ENCODE measurements at places on chromosomes 6 and 20. TPM values are rescaled to one million over a fixed set of nuclear protein-coding genes. Genes with fewer than 3 reads are reported as not detected.

DNA sequence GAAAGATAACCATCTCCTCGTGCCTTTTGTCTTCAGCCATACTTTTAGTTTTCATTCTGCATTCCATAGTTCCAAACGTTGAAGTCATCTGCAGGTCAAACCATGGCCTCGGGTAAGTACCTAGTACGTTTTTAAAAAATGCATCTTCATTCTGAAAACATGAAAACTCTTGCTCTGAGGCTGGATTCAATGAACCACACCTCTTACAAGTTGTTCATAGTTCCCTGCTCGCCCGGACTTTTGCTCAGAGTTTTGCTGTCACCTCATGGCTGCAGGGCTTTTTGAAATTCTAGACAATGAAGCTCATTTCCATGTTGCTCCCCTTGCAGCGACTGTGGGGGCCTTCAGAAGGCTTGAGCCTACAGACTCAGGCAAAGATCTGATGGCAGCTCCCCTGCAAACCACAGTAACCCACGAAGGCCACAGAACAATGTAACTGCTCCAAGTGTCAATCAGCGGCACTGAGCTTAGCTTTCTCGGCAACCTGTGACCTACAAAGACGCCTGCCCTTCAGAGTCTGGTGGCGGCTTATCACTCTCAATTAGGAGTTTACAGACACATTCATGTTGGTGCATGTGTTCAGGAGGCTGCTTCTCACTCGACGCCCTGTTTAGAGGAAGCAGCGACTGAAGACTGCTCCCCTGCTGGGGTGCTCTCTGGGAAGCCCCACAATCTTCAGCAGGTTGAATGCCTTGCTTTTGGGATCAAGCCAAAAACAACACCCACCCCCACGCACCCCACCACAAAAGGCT is 61.2 kb downstream of the FOXC1 start:
- DNase-seq = no peak

DNA sequence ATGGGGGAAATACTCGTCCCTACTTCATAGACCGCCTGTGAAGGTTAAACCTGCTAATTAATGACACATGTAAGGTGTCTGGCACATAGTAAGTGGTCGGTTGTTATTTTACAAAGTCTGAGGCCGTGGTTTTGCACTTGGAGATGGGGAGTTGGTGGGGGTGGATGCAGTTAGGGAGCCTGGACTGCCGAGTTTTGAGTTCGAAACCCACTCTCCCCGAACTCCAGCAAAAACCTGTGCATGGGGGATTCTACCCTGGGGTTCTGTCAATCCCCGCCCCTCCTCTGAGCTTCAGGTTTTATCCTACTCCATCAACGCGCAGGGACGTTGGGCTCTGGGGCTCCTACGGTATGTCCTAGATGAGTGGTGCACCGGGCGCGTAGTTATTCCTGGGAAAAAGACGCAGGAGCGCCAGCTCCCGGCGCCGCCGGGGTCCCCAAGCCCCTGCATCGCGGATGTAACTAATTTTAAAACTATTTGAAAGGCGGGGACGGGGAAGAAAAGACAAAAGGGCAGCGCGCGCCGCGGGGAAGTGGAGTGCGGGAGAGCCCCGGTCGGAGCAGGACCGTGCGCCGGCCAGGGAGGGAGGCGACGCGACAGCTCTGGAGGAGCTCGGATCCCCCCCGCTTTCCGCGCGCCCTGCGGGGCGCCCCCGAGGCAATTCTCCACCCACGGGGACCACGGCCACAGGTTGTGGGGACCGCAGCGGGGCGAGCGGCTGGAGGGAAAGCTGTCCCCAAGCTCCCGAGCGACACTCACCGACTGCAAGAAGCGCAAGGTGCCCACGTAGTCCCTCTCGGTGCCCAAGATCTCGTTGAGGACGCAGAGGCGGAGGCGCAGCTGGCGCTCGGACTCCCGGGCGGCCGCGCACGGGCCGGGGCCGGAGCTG is 672 bp downstream of the PREX1 start:
- DNase-seq = peak; percentile 52

ILRUN gene
- total RNA-seq = 62.3 TPM

DNA sequence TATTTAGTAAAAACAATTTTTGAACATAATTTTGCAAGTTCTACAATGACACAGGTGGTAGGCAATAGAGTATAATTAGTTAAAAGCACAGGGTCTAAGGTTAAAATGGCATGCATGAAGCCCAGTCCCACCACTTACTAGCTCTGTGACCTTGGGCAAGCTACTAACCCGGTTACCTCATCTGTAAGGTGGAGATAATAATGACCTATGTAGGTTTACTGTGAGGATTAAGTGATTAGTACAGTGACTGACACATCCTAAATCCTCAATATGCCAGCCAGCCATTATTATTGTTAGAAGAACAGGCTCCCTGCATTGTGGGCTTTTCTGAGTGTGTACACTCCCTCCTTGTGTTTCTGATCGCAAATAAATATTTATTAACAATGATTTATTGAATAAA is 26.2 kb downstream of the ATXN1 start:
- no peak for DNase-seq
